ENCODE measurements at places on chromosomes 2 and 18.

- no peak for DNase-seq
Measured at GRCh38 chr2:133768658-133769435, 200.6 kb upstream of the NCKAP5 start.

- no peak for DNase-seq
Measured at GRCh38 chr2:85288244-85288725, 39.5 kb downstream of the TGOLN2 start.

DNA sequence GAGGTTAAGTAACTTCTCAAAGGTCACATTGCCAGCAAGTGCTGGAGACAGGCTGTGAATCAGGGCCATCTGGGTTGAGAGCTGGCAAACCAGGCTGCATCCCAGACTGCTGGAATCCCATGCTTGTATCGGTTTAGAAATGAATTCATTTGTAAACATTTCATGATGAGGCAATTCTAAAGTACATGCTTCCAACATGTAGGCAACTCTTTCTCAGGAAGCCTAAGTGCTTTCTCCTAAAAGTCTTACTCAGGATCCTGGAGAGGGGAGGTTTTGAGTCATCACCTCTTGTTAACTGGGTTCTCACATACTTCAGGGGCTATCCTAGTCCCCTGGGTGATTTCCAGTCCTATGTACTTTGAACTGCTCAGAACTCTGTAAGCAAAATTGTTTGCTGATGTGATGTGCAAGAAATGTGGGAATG lies 416.5 kb downstream of the MEIS1 start:
- DNase-seq: no peak

DNA sequence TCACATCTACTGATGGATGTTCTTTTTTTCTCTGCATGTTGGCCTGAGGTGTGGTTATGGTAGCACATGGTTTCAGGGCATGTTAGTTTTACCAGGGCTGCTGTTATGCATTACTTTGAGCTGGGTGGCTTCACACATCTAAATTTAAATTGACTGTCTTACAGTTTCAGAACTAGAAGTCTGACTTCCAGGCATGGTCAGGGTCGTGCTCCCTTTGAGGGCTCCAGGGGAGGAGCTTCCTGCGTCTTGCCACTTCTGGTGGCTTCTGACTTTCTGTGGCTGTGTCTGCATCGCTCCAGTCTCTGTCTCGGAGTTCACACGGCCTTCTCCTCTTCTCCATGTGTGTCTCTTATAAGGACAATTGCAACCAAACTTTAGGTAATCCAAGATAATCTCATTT lies 143.9 kb downstream of the GALR1 start:
- no peak for DNase-seq

DNA sequence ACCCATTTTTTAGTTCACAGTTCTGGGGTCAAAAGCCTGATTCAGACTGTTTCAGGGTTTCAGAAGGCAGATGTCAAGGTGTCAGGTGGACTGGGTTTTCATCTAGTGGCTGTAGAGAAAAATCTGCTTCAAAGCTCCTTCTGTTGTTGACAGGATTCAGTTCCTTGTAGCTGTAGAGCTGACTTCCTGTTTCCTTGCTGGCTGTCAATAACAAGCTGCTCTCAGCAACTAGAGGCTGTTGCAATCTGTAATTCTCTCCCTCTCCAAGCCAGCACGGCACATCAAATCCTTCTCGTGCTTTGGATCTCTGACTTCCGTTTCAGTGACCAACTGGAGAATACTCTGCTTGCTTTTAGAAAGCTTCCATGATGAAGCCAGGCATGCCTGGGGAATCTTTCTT lies 179.4 kb downstream of the DOK6 start:
- DNase-seq: no peak

GRCh38 chr2:48888066-48888465 lies 132.5 kb upstream of the LHCGR start:
- no peak for DNase-seq

DNA sequence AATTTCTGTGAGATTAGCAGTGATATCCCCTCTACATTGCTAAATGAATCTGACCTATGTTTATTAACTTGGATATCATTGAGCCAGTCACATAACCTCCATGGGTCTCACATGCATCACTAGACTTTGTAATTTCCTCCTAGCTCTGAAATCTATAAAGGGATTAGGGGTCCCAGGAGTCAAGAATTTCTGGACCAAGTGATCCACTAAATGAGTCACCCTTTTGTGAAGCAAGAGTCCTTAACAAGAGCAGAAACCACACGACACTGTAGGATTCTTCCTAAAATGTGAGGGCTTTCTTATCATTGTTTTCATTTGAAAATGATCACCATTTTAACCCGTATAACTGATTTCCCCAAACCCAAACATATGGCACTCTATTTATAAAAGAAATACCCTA lies 90.3 kb downstream of the DHRS9 start:
- DNase-seq: no peak

DNA sequence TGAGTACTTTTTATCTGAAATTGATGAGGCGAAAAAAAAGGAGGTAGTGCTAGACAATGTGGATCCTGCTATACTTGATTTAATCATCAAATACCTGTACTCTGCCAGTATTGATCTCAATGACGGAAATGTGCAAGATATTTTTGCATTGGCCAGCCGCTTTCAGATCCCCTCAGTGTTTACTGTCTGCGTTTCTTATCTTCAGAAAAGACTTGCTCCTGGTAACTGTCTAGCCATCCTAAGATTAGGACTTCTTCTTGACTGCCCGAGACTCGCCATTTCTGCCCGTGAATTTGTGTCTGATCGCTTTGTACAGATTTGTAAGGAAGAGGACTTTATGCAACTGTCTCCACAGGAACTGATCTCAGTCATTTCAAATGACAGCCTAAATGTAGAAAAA lies 453 bp downstream of the KLHL41 start:
- DNase-seq: no peak

DNA sequence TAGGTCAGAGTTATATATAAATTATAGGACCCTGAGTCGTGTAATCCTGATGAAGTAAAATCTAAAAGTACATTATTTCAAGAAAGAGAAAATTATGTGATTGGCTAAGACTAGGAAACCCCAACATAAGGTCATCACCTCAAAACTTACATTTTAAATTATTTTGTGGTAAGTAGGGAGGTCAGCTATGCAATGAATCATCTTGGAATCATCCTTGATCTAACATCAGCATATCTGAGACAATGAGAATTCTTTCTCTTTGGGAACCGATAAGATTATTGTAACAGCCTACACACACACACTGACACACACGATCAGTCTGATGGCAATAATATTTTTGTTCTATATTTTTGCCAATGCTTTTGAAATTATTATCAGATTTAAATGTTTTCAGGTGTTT lies 904.8 kb upstream of the CHAC2 start:
- no peak for DNase-seq

DNA sequence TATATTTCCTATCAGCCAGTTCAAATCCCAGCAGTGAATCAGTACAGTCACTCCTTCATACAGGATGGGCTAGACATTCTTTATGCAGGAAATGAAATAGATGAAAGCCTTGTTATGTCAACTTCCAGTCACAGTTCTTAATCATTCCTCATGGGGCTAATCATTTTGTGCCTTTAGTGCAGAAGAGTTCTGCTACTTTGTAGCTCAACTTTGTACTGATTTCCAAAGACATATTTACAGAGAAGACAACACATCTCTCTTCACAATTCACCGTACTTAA lies 593.9 kb upstream of the NETO1 start:
- no peak for DNase-seq

DNA sequence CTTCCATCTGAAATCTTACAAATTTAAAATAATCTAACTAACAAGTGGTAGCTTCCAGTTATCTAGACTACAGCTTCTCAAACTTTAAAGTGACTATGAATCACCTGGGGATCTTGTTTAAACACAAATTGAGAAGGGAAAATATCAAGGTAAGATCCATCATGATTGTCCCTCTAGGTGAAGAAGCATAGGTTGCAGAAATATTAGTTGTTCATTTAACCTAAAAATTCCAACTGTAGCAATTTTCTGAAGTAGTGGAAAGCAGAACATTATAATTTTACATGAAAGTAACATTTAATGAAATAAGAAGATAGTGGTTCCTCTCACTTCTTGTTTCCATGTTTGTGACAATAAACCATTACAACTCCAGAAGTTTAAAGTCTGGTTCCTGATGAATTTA lies 17.3 kb downstream of the GALNT3 start:
- no peak for DNase-seq

DNA sequence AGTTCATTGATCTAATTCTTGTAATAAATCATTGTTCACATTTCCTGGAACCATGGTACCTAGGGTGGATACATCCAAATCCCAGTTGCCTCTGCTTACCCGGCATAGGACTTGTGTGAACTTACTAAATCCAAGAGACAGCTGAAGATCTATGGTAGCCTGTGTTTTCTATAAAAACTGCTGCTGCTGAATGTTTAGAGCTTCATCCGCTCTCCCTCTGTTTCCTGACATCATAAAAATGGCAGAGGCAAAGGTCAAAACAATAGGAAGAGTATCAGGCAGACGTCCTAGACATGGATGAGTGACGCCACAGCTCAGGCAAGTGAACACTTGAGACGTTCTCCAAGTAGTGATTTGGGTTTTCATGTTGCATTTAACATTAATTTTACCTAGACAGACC lies 258.3 kb downstream of the ALPK2 start:
- DNase-seq: no peak

GRCh38 chr2:19337202-19337601 lies 21.2 kb downstream of the OSR1 start:
- DNase-seq: no peak

DNA sequence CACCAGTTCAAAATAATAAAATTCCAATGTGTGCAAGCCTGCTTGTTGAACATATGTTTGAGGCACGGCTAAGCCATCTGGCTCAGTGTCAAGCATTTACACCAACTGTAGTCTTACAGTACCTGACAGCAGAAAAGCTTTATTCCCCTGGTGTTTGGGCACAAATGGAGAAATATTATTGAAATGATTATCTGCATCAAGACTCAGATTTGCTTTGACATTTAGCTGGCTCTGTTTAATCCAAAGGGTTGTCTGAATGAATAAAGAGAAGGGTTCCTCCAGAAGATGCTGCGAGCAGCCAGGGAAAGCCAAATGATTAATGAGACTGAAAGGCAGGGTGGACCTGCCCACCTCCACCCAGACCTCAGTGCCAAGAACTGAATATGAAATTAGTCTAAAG lies 393.2 kb upstream of the GALNT5 start:
- DNase-seq: no peak

GRCh38 chr2:43879261-43879660 lies 40.5 kb downstream of the ABCG8 start:
- no peak for DNase-seq

DNA sequence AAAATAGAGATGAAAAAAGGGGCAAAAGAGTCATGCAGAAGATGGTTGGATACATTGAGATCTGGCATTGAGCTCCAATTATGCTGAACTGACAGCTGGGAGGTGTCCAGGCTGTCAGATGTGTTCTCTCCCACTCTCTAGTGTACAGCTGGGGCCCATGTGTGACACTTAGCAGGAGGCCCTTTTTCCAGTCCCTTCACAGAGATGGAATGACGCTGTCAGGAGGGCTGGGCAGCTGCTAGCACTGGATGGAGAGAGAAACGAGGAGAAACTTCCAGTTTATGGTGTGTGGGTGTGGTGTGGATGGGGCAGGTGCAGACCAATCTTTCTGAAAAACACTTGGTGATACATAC lies 437.7 kb upstream of the HS6ST1 start:
- DNase-seq: no peak

DNA sequence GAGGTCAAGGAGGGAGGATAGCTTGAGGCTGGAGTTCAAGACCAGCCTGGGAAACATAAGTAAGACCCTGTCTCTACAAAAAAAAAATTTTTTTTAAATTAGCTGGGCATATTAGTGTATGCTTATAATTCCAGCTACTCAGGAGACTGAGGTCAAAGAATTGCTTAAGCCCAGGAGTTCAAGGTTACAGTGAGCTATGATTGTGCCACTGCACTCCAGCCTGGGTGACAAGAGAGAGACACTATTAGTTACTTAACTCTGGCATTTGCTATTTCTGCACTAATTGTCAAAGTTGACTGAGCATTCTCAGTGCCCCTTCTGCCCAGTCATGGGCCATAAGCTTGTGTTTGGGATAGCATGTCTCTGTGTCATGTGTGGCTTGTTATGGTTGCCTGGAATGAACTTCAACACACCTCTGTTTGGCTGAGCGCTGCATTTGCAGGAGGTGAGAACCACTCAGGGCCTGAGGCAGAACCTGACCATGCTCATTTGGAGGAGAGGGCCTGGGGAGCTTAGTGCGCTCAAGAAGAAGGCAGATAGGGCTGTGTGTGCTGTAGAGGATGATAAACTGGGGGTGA lies 77.7 kb downstream of the SH3RF3 start:
- DNase-seq: no peak

All from occipital lobe (tissue), 3 donors.